Endodermal cell (in vitro differentiated cells): ENCODE measurements at places on chromosomes 12 and 14. TPM values are rescaled to one million over a fixed set of nuclear protein-coding genes. Genes with fewer than 3 reads are reported as not detected.

- no peaks in the 10 kb centered on the region for H3K4me1 ChIP-seq
- H3K27ac ChIP-seq: no peak overlapping the region
- DNase-seq: no peak
- H3K4me3 ChIP-seq: no peak overlapping the region
Observed at GRCh38 chr12:120196363-120196762, 1.8 kb upstream of the GCN1 start.

GRCh38 chr14:93949511-93950075 is 22.4 kb downstream of the FAM181A start:
- H3K4me3 ChIP-seq: no peak overlapping the region
- H3K4me1 ChIP-seq: peaks cover 4% of the 10 kb centered on the region

DNA sequence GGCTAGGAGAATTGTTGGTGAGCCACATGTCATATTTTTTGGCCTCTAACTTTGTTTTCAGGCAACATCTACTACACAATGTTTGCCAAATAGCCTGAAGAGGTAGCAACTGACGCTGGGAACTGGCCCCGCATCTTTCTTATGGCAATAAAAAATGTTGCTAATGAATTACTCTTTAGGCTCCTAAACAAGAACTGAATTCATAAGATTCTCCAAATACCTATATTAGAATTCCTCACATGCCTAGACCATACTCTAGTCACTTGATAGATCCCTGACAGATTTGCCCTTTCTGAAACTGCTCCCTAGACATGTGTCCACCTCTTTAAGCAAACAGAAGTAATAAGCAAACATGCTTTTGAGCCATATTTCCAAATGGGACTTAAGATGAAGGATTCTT is 209.0 kb upstream of the ATXN7L3B start:
- H3K36me3 ChIP-seq: no peaks in the 10 kb centered on the region
- H3K4me3 ChIP-seq: no peak overlapping the region
- H3K27me3 ChIP-seq: no peaks in the 10 kb centered on the region
- H3K27ac ChIP-seq: no peak overlapping the region

The INHBE gene
- 0.23 to 0.36 TPM (median 0.29 TPM) in 3 replicates for total RNA-seq

The PRIM1 gene
- total RNA-seq: 34.8 and 39.2 TPM in 2 replicates

- H3K27me3 ChIP-seq: no peaks in the 10 kb centered on the region
- H3K36me3 ChIP-seq: peaks cover 8% of the 10 kb centered on the region
- no peak for DNase-seq
- peaks cover 8% of the 10 kb centered on the region for H3K4me1 ChIP-seq
Observed at GRCh38 chr12:27615331-27615891, 80.8 kb upstream of the REP15 start.

- no peaks in the 10 kb centered on the region for H3K36me3 ChIP-seq
- DNase-seq: no peak
- H3K27ac ChIP-seq: no peak overlapping the region
Observed at GRCh38 chr12:115571446-115571845, 706.0 kb downstream of the MED13L start.

DNA sequence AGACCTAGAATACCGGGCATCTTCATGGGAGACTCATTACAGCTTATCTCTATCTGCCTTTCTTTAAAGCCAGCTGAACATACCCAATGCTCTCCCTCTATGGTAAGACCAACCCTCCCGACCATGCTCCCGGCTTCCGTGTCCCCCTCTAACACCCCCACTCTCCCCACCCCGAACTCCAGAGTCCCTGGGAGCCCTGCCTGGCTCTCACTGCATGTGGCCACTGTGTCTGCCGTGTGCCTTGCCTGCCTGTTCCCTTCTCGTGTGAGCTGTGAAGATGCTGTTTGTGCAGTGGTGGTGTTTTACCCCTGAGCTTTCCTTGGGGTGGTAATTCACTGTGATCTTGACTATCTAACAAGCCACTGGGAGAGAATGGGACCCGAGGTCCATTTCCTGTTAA is 146.4 kb upstream of the FKBP4 start:
- no peak overlapping the region for H3K4me3 ChIP-seq
- DNase-seq: peak; percentile 18
- H3K36me3 ChIP-seq: no peaks in the 10 kb centered on the region
- H3K27ac ChIP-seq: no peak overlapping the region

The NTS gene
- total RNA-seq: 2.6 and 3.0 TPM in 2 replicates

DNA sequence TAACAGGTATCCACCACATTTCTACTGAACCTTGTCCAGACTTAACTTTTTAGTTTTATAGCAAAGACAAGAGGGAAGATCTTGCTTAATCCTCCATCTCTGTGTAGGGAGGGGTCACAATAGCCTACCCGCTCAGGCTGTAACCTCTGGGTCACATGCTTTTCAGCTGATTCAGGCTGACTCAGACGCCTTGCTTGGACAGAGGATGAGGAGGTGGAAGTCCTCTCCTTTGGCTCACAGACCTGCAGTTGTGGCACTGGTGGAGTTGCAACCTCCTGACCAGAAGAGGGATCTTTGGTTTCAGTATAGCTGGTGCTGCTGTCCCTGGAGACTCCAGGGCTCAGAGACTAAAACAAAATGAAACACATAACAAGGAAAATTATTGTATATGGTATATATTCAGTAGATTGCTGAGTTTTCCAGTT is 16.2 kb downstream of the ACIN1 start:
- H3K27ac ChIP-seq: no peak overlapping the region
- H3K27me3 ChIP-seq: no peaks in the 10 kb centered on the region
- H3K4me3 ChIP-seq: no peak overlapping the region
- DNase-seq: no peak

GRCh38 chr14:104113631-104114420 is 24.6 kb upstream of the KIF26A start:
- no peaks in the 10 kb centered on the region for H3K4me1 ChIP-seq
- H3K27ac ChIP-seq: no peak overlapping the region
- H3K36me3 ChIP-seq: no peaks in the 10 kb centered on the region
- H3K4me3 ChIP-seq: no peak overlapping the region

GRCh38 chr14:101961011-101961721 is 3.2 kb upstream of the DYNC1H1 start:
- H3K4me1 ChIP-seq: no peaks in the 10 kb centered on the region
- no peak overlapping the region for H3K4me3 ChIP-seq
- H3K36me3 ChIP-seq: no peaks in the 10 kb centered on the region
- peak; percentile 92 for DNase-seq
